ENCODE measurements at places on chromosomes 13 and 19. TPM values are rescaled to one million over a fixed set of nuclear protein-coding genes. Genes with fewer than 3 reads are reported as not detected.

GRCh38 chr13:110127986-110128511 is 178.9 kb downstream of the COL4A1 start:
- no peak for DNase-seq

- no peak for DNase-seq
Observed at GRCh38 chr19:2181633-2181997, 17.9 kb downstream of the DOT1L start.

DNA sequence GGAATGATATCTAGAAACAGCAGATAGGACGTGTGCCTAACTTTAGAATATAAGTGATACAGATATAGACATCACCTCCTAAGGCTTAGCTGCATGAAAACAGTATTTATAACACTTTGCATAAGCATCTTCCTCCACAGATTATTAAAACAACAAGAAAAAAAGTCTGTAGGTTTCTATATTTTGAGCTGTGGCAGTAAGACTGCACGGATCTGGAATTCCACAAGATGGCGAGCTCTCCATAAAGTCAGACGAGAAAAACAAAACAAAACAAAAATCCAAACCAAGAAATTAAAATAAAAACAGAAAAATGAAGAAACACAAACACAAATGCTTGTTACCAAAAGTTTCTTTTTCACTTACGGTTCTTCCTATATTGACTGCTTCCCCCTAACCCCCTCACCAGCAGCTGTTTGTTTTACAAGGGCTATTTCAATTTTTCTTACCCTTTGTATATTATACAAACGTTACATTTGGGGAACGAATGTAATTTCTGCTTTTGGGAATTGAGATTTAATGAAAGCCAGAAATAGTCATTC is 285.8 kb downstream of the MYO16 start:
- DNase-seq = no peak

- no peak for DNase-seq
Observed at GRCh38 chr13:91417660-91418325, 19.4 kb downstream of the GPC5 start.

DNA sequence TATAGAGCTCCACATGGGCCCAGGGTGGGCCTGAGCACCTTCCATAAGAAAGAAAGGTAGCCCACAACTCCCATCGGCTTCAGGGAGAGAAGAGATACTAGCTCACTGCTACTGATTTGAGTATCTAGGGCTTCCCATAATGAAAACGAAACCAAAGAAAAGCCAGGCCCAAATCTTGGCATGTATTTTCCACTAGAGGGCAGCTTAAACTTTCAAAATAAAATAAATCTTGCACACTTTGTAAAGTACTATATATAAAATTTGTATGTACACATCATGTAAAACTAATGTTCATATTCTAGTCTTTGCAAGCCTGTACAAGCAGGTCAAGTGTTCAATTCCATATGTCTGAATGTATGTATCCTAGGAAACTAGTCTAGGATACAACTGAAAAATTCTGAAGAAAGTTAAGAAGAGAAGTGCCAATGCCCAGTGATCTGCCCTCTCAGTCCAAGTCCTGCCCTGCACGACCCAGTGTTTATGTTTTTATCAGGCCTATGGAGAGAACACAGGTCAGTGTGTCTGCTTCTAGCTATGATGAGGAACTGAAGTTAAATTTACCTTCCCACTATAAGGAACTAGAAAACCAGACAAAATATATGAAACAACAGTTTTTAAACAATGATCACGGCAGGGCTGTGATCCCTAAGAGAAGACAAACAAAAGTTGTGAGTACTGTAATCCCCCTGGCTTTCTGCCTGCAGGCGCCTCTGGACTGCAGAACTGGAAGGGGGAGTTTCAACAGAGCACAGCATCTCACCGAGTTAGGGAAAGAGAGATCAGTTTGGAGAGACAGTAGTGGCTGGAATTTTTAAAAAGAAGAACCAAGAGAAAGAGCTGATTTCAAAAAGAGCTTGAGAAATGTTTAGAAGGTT is 475.7 kb downstream of the UQCRFS1 start:
- no peak for DNase-seq

DNA sequence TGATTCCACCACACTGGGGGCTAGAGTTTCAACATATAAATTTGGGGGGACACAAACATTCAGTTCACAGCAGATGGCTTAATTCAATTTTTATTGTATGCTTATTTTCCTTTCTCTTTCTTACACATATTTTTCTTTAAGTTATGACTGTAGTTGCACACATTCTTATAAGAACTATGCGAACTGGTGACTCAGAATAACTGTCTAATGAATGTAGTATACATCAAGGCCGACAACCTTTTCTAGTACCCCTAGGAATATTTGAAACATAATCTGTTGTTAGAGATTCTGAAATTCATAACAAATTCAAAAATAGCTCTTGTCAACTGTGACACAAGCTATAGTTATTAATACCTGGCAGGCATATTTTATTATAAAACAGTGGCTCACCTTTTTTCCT is 695.6 kb downstream of the PCDH9 start:
- no peak for DNase-seq

The GGN gene
- polyA plus RNA-seq = 0.07 TPM

The ZNF616 gene
- polyA plus RNA-seq = 6.6 TPM

The TMEM190 gene
- polyA plus RNA-seq = not detected

The DZIP1 gene
- polyA plus RNA-seq = 0.88 TPM

The SULT2A1 gene
- polyA plus RNA-seq = not detected

The AXL gene
- 12.2 TPM for polyA plus RNA-seq
